ENCODE measurements at places on chromosomes 1 and 21.

DNA sequence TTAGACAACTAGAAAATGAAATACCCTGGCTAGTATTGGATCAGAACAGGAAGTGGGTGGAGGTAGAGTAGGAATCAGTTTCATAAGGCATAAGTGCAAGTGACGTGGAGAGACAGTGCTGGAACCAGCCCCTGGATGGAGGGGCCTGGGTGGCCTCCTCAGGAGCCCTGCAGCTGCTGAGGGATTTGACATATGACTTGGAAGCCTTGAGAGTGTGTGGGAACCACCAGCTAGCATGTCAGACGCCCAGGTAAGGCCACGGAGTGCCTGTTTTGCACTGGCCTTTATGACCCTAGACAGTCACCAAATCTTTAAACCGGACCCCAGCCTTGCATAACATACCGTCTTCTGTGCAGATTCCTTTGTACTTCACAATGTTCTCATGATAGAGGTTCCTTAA is 94.4 kb downstream of the RAVER2 start:
- no peak for DNase-seq

DNA sequence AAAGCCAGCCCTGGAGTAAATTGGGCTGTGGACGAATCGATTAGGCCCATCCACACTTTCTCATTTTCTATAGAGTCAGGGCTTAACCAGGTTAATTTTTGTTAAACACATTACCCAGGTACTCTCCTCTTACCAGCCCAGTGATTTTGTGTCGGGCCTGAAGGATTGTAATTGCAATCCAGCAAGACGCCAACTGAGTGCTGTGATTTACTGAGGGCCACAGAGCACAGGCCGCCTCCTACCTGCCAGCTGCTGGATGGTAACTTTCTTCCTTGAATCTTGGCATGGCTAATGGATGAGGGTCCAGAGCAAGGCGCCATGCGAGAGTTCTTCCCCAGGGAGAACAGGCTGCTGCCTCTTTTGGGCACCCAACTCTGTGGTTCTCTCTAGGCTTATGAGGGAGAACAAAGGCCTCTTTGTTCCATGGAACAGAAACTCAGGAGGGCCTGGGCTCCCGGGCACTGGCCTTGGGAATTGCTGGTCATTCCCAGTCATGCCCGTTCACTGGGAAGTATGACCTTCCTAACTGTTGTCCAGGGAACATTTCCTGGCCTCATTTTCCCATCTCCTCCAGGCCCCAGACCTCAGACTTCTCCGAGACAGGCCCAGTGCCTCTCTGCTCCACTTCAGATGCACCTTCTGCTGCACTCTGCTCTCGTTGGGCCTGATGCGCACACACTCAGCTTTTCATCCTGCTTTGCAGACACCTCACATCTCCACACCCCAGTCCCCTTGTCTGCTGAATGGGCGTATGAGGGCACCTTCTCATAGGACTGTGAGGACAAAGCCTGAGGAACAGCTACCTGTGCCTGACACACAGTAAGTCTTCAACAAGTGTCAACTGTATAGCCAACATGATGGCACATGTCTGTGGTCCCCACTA is 57.3 kb downstream of the SYF2 start:
- DNase-seq = no peak

DNA sequence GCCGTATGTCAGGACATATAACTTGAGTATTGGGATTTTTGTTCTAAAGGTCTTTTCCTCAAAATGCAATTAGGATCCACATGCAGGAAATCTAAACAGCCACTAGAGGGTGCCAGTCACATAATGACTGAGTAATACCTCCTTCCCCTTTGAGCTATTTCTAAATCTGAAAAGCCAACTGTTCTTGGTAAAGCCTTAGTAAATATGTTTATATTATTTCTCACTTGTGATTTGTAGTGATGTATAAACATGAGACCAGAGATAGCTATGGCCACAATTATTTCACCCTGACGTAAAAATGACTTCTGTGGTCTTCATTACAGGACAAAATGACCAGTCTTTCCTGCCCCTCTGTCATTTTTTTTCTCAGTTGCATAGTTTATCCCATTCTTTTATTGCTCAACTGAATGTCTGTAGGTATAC is 41.0 kb upstream of the DR1 start:
- peak; percentile 72 for DNase-seq

DNA sequence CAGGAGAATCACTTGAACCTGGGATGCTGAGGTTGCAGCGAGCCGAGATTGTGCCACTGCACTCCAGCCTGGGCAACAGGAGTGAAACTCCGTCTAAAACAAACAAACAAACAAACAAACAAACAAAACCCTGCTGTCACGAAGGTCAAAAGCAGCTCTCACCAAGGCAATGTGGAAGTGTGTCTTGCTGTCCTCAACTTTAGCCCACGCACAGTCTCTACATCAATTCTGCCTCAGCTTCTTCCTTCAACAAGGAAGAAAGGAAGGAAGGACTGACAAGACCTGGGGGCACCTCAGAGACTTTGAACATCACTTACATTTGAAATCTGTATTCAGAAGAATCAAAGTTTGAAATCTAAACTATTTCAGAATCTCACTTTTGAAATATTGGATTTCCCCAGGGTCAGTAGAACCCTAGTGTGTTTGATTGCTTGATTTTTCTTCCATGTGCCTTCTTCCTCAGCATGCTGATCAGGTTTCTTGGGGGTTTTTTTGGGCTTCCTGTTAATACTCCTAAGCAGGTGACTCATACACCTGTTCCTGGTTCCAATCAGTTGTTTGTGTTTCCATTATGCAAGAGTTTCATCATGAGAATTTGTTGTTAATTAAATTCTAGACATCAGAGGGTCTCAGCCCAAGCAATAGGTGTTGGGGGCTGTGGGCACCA is 6.5 kb upstream of the CSTB start:
- DNase-seq = no peak
